ENCODE measurements at places on chromosomes 5 and 9.

DNA sequence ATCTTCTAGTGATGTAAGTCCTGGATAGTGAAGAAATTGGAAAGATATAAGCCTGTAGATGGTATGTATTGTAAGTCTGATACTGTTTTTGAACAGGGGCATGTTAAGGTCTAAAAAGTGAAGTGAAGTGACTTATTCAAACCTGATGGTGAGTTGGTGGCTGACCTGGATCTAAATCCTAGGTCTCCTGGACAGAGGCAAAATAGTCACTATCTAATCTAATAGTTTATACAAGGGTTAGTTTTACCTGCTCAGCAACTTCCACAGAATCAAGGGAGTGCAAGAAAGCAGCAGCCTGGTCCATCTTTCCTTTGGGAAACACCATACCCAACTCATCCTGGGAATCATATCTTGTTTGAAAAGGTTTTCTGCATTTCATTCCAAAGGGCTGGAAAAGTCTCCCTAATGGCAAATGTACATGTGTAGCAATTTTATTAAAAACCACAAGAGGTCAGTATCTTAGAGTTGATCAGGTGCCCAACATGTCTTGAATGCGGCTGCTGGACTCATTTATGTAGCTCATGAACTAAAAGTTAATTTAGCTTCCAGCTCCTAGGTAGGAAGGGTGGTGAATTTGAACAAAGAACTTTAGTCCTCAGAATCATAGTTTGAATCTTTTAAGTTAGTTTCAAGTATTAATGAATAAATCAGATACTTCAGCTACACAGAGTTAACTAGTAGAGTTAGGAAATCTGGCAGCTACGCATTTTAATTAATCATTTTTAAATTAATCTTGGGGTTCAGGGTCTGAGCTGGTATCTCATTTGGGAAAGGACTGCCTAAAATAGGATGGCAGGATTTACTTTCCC lies 26.0 kb downstream of the SKP2 start:
- DNase-seq: no peak

GRCh38 chr5:149310947-149311658 lies 34.2 kb upstream of the GRPEL2 start:
- peak; percentile 48 for DNase-seq

- no peak for DNase-seq
Observed at GRCh38 chr5:80837679-80838078, 122.5 kb upstream of the RASGRF2 start.

DNA sequence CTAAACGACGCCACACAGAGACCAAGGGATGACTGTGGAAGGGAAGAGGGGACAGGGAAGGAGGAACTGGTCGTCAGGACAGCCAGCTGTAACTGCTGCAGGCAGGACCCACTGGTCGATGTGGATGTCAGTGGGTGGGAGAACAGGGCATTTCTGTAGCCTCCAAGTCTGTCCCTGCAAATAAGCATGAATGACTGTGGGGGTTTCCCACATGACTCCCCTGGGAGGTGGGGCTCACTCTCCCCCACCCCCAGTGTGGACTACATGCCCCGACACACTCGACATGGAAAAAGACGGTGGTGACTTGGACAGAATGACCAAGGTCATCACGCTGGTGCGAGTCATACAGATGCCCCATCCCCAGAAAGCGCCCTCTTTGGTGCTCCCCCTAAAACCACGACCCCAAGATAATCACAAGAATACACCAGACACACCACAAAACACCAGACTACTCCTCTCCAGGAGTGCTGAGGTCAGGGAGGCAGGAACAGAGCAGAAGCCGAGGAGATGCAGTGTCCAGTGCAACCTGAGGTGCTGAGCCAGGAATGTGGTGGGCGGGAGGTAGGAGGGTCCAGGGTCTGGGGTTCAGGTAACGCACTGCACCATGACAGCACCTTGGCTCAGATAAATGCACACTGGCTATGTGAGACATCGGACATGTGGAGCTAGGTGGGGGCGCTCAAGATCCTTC lies 64.9 kb downstream of the SECISBP2 start:
- DNase-seq: no peak

GRCh38 chr9:91734371-91734981 lies 215.6 kb downstream of the ROR2 start:
- DNase-seq: peak; percentile 81

DNA sequence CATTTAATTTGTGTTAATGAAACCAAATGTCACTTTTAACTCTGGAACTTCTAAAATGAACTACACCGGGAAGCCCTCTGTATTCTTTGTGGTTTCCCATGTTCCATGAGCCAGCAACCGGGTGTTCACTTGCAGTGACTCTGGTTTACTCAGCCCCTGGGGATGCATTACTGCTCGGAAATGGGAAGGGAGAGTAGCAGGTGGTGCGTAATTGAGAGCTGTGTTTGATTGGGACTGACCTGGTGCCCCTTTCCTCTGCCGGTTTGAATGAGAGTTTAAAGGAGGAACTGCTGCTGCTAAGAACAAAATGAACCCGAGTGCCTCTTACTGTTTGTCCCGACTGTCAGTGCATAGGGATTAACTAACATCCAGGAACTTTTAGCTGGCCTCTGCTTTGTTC lies 100.1 kb upstream of the DHFR start:
- DNase-seq: peak; percentile 53

DNA sequence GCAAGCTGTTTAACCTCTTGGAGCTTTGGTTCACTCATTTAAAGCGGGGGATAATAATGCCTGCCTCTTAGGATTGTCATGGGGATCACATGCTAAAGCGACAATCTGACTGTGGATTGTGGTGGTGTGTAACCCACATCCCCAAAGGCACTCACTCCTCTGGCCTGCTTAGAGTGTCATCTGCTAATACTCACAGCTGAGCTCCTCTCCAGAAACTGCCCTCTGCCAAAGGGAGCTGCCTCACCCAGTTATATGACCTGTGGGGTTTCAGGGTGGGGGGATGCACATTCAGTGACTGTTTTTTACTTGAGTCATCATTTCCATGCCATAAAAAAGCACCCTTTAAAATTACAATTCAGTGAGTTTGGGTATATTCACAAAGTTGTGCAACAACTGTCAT lies 110.0 kb upstream of the SPOCK1 start:
- DNase-seq: no peak

DNA sequence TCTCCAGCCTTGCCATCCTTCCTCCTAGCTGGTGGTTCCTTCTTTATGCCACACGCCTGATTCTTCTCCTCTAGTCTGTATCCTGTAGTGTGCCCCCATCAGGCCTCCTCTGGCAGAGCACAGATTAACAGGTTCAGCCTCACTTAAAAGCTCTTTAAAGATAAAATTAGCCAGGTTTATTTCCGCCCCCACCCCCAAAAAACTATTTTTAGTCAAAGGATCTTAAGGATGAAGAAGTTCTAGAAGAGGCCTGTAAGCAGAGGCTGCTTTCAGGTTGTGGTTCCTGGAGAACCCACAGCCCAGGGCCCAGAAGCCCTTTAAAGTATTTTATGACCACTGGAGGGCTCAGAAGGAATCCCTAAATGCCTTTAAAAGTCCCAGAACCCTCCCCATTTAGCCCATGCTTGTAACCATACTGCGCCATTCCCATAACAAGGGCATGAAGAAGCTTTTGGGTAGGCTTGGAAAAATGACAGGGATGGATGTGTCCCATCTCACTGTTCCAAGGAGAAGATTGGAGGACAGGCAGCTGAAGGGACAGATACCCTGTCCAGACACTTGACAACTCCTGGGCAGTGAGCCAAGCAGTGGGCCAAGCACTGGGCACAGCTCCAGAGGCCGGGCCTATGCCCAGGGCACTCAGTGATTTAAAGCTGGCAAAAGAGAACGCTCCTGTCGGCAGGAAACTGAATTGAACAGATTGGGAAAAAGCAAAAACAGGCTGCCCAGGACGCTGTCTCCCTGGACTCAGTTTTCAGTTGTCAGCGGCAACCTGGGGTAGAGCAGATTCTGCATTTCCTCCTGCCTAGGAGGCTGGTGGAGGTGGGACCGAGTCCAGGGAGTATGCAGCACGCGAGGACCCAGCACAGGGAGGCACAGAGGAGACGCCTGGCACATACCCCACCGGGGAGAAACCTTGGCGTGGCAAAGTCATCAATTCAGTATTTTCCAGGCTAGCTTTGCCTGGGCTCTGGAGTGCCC lies 106.3 kb upstream of the SSBP2 start:
- peak; percentile 86 for DNase-seq

DNA sequence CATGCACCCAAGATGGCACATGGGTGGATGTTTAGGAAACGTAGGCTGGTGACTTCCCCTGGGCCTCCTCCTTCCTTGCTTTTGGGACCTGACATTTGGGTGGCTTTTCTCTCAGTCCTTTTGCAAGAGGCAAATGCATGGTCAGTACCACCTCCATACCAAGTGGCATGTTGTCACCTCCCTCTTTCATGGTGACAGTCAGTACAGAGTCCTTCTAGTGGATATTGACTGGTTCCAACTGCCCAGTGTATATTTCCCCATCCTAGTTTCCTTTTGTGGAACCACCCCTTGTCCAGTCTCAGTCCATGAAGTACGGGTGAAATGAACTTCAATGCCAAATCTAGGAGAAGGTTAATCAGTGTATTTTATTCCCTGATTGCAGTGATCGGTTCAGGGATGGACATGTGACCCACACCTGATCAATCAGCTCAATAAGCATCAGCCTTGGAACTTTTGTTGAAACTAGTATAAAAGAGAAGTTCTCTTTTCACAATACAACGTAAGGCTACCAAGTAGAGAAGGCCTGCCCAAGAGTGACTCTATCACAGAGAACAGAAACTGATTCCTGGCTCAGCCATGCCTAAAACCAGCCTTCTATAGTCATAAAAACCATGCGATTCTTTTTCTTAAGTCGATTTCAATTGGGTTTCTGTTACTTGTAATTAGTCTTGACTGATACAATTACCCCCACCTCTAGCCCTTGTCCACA lies 143.4 kb upstream of the KLF9 start:
- DNase-seq: no peak

DNA sequence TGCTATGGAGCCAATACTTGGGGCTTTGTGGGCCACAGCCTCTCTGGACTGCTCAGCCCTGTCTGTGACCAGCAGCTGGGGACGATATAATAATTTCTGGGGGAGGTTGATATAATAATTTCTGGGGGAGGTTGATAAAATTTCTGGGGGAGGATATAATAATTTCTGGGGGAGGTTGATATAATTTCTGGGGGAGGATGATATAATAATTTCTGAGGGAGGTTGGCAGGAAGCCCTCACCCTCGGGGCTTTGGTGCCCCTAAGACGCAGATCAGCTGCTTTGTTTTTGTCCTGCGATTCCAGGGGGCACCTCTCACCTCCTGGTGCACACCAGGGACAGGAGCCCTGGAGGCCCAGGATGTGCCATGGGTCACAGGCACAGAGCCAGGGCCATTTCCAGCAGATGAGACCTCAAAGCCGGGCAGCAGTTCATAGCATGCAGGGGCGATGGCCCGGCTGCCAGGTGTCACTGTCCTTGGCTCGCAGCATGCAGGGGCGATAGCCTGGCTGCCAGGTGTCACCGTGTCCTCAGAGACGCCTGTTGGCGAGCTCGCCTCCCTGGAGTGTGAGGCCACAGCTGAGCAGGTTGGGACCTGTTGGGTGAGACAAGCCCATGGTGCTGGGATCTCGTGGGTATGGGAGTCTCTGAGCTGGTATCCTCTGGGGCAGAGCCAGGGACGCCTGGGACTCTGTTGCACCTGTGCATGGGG lies 3.8 kb upstream of the TOR4A start:
- DNase-seq: no peak

DNA sequence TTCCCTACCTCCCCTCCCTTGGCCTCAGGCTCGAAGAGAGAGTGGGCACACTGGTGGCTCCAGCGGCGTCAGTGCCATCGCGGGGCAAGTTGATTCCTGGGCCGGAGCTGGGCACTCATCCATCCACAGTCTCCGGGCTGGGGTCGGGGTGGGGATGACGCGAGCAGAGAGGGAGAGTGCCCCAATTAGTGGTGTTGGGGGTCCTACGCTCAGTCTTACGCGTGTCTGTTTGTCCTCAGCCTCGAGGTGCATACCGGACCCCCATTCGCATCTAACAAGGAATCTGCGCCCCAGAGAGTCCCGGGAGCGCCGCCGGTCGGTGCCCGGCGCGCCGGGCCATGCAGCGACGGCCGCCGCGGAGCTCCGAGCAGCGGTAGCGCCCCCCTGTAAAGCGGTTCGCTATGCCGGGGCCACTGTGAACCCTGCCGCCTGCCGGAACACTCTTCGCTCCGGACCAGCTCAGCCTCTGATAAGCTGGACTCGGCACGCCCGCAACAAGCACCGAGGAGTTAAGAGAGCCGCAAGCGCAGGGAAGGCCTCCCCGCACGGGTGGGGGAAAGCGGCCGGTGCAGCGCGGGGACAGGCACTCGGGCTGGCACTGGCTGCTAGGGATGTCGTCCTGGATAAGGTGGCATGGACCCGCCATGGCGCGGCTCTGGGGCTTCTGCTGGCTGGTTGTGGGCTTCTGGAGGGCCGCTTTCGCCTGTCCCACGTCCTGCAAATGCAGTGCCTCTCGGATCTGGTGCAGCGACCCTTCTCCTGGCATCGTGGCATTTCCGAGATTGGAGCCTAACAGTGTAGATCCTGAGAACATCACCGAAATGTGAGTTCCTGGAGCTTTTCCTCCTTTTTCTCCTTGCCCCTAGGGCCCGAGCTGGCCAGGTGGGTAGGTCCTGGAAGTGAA lies 861 bp downstream of the NTRK2 start:
- peak; percentile 47 for DNase-seq

DNA sequence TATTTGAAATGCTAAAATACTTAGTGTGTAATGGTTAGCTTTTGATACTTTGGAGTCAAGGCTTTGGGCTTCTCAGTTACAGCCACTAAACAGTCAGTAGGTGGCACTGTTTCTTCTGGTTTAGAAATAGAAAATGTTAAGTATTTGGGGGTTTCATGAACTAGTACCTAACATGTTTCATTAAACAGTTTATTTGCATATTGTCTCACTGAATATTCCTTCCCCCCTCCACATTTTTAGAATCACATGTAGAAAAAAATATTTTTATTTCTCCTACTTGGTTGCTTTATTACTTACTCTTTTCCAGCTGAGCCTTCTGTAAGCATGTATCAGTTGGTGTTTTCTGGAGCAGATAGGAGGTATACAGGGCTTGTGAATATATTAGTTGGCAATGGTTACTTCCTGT lies 48.0 kb downstream of the IPO11 start:
- DNase-seq: no peak

GRCh38 chr9:78438211-78438610 lies 141.3 kb downstream of the PSAT1 start:
- DNase-seq: no peak

- no peak for DNase-seq
Observed at GRCh38 chr5:173786286-173787187, 101.6 kb upstream of the CPEB4 start.

DNA sequence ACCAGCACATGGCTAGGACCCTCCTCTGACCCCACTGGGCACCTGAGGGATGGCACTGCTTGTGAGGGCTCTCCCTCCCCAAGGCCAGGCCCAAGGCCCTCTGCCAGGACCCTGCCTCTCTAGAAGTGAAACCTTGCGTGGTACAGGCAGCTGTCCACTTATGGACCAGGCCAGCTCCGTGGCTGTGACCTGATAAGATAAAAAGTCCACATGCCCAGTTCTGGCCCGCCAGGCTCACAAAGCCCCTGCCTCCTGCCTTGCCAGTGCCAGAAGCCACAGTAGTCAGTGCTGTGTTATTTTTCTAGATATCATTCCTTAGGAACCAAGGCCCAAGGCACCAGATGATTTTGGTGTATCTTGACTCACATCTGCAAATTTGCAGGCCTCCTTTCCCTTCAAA lies 14.0 kb upstream of the SPATA31E1 start:
- no peak for DNase-seq
